Left renal pelvis (tissue), 4 donors: ENCODE measurements at places on chromosomes 6 and 20. TPM values are rescaled to one million over a fixed set of nuclear protein-coding genes. Genes with fewer than 3 reads are reported as not detected.

DNA sequence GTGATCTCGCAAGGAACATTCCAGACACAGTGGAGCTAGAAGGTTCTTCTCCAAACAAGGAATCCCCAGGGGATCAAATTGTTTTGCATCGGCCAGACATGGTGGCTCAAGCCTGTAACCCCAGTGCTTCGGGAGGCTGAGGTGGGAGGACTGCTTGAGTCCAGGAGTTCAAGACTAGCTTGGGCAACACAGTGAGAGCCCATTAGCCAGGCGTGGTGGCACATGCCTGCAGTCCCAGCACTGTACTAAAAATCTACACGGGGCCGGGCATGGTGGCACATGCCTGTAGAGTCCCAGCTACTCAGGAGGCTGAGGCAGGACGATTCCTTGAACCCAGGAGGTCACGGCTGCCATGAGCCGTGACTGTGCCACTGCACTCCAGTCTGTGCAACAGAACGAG is 15.3 kb downstream of the GMEB2 start:
- no peak for DNase-seq

GRCh38 chr6:166747644-166748595 is 120.9 kb upstream of the RPS6KA2 start:
- no peak for DNase-seq

- no peak for DNase-seq
Observed at GRCh38 chr6:111282515-111282914, 195.2 kb downstream of the SLC16A10 start.

- DNase-seq, result no peak
Observed at GRCh38 chr6:152351742-152352141, 285.4 kb downstream of the SYNE1 start.

Gene GSTA1
- polyA plus RNA-seq, result 10.9 TPM

GRCh38 chr6:4971851-4972250 is 32.0 kb downstream of the RPP40 start:
- no peak for DNase-seq

Gene MATN4
- polyA plus RNA-seq, result 0.40 TPM

DNA sequence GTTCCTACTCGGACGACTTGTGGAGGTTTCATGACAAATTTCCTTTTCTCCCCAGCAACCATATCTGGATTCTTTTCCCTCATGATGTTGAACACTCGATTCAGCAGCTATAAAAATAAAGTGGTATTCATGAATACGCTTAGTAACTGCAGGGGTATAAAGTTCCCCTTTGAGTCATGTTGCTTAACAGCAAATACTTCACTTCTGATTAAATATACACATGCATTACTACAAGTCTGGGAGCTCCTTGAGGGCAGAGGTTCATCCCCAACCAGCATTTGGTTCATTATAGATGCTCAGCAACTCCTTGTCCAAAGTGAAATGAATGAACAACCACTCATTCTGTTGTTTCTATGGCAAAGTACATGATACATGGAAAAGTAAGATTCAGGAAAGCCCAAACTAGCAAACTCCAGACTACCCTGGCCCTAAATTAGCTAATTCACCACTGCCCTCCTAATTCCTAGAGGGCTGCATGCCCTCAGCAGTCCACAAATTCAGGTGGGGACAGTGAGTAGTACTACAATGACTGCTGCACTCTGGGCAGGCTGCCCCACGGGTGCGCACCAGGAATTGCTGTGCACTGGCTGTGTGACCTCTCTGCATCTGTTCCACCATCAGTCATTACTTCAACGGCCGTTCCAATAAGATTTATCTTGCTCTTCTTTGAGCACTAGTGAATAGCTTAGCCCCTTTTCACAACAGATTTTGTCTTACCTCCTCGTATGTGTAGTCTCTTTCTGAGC is 15.2 kb downstream of the EIF2S2 start:
- DNase-seq, result no peak

- DNase-seq, result peak; percentile 73
Observed at GRCh38 chr6:106069478-106069877, 16.7 kb upstream of the PRDM1 start.
